NCI-H1930 (cell line): ENCODE measurements at places on chromosomes 5 and 9.

- DNase-seq = no peak
Observed at GRCh38 chr9:72506615-72507014, 14.8 kb upstream of the TMC1 start.

GRCh38 chr9:14441976-14442651, 128.2 kb upstream of the NFIB start:
- no peak for DNase-seq

DNA sequence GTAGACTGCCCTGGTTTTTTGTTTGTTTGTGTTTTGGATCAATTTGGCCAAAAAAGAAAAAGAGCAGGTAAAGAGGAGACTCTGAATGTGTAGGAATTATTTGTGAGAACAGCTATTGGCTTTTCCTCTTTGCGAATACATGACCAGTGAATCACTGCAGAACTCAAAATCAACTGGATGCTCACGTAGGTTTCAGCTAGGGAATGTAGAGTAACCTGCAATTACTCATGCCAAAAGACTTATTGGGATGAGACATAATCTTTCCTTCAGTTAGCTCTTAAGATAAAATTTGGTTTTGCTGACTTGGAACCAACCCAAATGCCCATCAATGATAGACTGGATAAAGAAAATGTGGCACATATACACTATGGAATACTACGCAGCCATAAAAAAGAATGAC, 348.0 kb downstream of the NPR3 start:
- DNase-seq = no peak

- no peak for DNase-seq
Observed at GRCh38 chr5:28397502-28397941, 1359.1 kb upstream of the CDH9 start.

GRCh38 chr5:67305401-67305800, 108.8 kb upstream of the CD180 start:
- DNase-seq = no peak

DNA sequence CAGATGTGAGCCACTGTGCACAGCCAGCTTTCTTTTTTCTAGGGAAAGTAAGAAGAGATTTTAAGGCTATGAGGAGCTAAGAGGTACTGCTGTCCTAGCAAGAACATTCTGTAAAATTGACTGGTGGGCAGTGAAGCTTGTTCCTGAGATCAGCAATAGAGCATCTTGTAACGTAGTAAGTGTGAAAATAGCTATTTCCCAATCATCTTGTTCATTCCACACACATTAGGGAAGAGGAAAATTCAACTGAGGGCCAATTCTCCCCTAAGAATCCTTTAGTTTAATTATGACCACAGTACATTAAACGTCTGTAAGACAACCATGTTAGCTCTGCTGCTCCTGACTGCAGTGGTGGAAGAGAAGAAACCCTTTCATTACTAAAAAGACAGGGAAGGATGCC, 246.2 kb downstream of the EFNA5 start:
- no peak for DNase-seq

- peak; percentile 10 for DNase-seq
Observed at GRCh38 chr5:88889189-88890069, 6.4 kb upstream of the MEF2C start.

GRCh38 chr9:114518599-114519022, 13.3 kb upstream of the WHRN start:
- no peak for DNase-seq

DNA sequence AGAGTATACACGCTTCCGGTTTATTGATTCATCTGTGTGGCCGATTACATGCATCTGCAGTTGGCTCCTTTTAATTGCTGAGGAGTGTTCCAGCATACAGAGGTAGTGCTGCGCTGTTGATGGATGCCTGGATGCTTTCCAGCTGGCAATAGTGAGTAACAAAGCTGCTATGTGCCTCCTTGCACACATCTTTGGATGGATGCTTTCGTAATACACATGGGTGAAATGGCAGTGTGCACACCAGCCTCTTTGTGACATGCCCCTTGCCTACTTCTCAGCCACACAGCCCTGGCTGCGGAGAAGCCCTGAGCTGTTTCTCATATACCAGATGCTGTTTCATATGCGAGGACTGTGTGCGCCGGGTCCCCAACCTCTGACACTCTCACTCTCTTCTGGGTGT, 151.0 kb downstream of the GADD45G start:
- no peak for DNase-seq

- DNase-seq = peak; percentile 25
Observed at GRCh38 chr5:76402251-76402885, 717 bp upstream of the IQGAP2 start.

- no peak for DNase-seq
Observed at GRCh38 chr9:33329979-33330378, 39.7 kb downstream of the NFX1 start.

GRCh38 chr5:131634238-131634637, 791 bp downstream of the RAPGEF6 start:
- no peak for DNase-seq

DNA sequence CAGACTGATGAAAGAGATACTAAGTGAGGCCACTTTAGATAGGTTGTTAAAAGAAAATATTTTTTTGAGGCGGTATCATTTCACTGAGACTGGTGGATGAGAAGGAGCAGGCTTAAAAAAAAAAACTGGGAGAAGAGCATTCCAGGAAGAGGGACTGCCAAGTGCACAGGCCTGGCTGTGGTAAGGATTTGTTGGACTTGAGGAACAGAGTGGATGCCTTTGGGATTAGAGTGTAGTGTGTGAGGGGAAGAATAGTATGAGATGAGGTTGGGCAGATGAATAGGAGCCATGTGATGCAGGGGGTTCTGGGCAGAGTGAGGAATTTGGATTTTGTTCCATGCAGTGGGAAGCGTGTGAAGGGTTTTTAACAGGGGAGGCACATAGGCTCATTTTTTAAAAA, 57.9 kb downstream of the PBX3 start:
- DNase-seq = no peak

- DNase-seq = no peak
Observed at GRCh38 chr9:16217943-16218701, 652.3 kb downstream of the BNC2 start.

- DNase-seq = peak; percentile 38
Observed at GRCh38 chr9:128072144-128073021, 4.4 kb downstream of the SLC25A25 start.

- no peak for DNase-seq
Observed at GRCh38 chr5:175290379-175290778, 153.6 kb downstream of the DRD1 start.

DNA sequence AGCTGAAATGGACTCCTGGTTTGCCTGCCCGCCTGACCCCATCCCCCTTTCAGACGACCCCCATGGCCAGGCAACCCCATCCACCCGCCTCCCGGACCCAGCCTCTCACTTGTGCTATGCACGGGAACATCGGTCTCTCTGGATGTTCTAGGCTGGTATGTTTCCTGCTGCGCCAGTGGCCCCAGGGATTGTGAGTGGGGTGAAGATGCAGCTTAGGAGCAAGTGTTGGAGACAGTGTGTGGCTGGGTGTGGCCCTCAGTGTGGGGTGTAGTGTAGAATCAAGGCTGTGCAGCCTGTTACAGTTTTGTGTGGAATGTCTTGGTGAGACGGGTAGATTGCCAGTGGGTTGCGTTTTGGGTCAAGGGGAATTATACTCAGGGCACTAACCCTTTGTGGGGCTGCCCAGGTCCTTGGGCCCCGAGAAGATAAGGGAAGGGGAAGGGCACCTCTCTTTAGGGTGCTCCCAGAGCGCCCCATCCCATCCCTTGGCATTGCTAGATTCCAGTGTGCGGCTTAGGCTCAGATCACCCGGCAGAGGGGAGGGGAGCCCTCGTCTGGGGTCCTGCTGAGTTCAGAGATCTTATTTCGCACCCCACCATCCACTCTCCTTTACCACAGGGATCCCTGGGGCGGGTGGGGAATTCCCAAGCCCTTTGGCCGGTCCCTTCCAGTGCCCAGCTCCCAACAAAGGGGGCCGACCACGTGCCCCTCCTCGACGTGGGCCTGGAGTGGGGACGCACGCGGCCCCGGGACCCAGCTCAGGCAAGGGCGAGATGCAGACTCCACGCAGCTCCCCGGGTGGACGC, 4.6 kb downstream of the IER5L start:
- DNase-seq = no peak

DNA sequence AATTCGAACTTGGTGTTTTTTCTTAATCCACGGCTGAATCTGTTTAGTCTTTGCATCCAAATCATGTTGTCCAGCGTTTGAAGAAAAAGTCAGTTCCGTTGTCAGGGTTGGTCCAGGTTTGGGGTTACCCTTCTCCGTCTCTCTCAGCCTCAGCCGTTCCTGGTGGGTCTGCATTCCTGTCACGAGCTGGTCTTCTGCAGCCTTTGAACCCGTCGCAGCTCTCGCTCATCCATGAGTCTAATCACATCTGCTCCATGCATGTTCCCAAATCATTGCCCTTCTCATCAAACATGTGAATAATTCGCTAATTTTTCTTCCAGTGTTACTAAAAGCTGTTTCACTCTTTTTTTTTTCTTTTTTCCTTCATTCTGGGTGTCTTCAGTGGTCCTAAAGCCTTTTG, 39.0 kb upstream of the EXOC3 start:
- no peak for DNase-seq

DNA sequence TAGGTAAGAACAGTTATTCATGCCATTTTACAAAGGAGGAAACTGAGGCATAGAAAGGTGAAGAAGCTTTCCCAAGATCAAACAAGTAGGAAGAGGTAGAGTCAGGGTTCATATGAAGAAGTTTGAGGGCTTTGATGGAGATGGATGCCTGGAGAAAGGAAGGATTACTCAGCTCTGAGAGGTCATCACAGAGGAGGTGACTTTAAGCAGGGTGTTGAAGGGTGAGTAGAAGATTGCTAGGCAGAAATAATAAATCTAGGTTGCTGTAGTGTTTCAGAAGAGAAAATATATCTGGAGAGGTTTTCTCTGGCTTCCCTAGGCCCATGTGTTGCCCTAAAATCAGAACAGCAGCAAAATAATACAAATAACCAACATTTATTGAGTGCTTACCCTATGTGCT, 196.3 kb downstream of the PALM2AKAP2 start:
- DNase-seq = no peak

DNA sequence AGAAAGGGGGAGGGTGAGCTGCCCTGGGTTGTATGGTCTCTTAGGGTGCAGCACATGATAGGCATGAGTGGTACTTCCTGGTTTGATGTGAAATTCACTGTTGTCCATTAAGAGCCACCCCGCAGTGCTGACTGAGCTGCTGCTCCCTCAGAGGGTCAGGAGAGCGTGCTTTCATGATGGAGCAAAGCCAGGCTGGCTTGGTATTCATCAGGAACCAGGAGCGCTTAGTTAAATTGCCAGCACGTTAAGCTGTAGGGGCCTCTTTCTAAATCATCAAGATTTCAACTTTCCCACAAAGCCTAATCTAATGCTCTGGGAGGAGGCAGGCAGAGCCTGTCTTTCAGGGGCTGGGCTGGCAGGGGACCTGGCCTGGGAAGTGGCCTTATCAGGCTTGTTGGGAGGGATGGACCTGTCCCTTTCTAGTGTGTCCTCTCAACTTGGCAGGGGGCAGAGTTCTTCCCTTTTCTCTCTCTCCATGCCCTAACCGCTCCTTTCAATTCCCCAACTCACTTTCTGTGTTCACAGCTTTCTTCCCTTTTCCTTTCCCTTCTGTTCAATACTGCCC, 7.9 kb downstream of the CYSTM1 start:
- no peak for DNase-seq

DNA sequence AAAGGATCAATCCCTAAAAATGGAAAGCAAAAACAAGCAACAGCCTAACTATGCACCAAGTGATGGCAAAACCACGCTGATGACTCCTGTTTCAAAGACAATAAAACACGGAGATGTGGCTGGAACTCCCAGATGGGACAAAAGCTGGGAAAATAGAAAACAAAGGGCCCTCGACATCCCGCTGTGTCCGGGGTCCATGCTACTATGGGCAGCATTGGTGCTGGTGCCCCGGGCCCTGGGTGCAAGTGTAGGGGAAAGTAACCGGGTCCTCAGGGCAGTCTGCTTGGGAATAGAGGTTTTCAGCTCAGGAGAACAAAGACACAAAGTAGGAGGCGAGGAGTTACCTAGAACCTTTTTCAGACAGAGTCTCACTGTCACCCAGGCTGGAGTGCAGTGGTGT, 46.1 kb downstream of the MRPL36 start:
- no peak for DNase-seq

DNA sequence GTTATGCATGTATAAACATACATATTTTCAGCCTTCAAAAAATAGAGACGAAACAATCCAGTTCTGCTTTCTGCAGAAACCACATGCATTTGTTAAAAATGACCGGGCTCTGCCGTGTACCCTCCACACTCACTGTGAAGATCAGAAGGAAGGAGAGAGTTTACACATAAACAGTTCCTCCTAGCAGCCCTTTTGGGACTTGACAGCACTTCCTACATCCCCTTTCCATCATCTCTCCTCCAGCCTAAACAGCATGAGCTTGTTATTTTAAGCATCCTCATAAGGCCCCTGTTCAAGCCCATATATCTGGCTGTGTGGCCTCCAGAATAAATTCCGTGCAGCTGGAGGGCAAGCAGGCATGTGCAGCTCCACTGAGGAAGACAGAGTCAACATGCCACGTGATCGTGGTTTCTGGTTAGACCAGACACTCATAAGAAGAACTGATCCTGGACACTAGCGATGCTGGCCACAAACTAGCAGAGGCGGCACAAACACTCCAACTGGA, 42.2 kb downstream of the NIPAL4 start:
- DNase-seq = no peak

- no peak for DNase-seq
Observed at GRCh38 chr5:72040513-72040912, 66.8 kb upstream of the MAP1B start.

DNA sequence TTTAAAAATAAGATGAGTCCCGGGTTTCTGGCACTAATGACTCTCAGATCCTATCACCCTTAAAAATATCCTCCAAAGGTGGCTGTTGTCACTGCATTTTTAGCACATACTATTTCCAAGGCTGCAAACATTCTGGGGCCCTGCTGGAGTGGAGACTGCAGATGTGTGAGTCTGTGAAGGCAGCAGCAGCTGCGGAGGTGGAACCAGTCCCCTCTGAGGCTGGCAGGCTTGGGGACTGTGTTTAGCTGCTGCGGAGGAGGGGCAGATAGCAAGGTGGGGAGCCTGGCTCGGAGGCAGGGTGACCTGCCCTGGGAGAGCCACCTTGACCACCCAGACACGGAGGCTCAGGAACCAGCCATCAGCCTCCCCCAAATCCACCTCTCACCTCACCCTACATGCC, 77.0 kb downstream of the C5orf15 start:
- no peak for DNase-seq

DNA sequence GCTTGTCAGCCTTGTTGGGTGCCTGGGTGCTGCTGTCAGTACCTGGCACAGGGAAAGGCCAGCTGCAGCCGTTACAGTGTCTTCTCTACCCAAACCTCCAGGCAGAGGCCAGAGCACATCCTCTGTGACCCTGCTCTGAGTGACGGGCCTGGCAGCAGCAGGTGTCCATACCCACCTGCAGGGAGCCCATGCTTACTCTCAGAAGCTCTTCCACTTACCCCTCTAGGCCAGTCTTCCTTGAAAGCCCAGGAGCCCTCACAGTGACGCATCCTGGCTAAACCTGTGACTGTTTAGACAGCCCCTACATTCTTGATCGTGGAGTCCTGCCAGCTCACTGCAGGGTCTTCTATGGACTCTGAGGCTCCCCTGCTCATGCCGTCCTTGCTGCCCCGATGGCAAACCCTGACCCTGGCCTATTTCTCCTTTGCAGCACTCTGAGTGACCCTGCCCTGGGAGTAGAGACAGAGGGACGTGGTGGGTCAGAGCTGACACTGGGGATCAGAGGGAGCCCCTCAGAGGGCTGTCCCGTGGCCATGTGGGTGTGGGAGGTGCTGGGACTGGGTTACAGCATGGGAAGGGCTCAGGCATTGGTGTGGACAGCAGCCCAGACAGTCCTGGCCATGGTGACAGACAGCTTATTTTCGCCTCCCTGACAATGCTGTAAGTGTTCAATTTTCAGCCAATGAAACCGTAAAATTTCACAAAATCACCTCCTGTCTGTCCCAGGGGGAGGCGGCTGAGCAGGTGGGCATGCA, 67.6 kb upstream of the RNF130 start:
- no peak for DNase-seq
